ENCODE measurements at places on chromosomes 5 and 9.

DNA sequence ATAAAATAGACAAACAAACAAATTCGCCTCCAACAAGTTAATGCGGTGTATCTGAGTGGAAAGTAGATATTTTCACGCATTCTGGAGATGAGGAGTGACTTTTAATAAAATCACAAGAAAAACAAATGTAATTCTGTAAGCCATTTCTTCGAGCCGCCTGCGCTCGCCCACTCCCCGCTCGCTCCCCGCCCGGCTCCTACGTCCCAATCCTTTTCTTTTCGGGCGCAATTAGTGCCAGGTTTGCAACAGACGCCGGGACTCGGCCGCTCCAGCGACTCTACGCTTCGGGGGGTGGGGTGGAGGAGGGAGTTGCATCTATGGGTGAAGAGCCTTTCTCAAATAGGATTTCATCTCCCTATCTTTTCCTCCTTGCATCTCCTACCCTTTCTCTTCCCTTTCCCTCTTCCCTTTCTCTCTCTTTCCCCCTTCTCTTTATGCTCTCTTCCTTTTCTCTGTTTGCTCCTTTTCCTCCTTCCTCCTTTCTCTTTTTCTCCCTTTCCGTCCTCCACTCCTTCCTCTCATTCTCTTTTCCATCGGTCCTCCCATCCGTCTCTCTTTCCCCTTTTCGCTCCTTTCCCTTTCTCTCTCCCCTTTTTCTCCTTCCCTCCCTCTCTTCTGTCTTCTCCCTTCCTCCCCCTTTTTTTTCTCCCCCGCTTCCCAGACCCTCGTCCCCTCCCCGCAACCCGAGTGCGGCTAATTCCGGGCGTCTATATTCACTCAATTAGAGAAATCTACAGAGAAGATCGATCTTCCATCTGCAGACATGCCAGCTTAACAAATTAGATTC, 6.1 kb upstream of the OTP start:
- no peak for DNase-seq

DNA sequence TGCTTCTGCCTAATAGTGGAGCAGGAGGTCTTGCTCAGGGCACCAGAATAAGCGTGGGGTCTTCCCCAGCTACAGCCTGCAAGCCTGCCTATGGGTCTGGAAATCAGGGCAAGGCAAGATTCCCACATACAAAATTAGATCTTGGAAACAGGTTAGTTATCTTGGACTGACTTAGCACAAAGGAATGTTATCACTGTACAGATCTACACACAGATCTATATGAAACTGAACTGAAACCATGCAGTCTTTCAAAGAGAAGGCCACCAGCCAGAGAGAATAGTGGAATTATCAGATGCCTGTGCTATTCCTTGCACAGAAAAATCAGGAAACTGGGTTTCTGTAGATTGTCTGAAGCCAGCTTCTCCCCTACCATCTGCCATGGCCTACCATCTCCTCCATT, 585.7 kb downstream of the ACTL7B start:
- no peak for DNase-seq

DNA sequence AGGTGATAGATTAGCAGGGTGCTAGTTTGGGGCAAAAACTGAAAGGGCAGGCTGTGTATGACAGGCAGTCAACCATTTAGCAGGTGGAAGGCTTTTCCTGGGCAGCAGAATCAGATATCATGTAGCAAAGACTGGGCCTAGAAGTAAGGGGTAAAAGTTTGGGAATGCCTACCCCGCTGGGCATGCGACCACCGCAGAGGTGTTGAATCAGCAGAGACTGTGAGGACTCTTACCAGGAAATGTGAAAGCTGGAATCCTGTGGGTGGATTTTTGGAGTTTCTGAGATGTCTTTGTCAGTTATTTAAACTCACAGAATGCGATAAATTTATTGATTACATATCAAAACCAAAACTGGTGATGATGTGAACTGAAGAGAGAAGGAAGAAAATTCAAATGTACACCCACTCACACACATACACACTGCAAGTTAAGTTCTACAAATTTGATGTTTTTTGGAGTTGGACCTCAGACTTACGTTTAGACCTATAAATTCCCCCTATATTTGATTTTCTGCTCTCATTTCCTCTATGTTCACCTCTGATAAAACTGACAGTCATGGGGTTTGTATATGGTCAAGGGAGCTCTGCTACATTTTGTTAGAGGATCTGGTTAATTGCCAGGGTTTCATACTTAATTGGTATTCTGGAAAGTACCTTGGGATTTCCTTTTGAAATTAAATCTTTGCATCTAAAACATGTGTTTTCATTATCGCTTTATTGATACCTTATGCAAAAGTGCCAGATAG, 333.6 kb downstream of the CSNK1G3 start:
- DNase-seq = no peak

DNA sequence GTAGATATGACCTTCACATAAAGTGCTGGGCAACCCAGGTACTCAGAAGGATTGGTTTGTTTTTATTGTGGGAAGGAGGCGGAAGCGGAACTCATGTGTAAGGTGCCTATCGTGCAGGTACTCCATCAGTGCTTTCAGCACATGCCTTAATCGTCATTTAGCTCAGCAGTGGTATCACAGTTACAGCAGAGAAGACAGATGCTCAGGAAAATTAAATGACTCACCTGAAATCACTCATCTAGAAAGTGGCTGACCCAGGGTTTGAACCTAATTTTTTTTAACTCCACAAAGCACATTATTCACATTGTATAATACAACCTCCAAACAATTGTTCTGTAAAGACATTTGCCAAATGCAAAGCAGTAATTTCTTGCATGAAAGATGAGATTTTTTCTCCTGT, 2.2 kb downstream of the C5orf46 start:
- DNase-seq = no peak

GRCh38 chr5:168528521-168529373, at the start of gene FBLL1:
Gene FBLL1, plus strand, starts transcription at chr5:168529305. Its CDS starts 200 bp downstream, at chr5:168529505.
- DNase-seq = peak; percentile 2

GRCh38 chr9:105318729-105319191, 74.3 kb downstream of the SLC44A1 start:
- DNase-seq = no peak

GRCh38 chr9:4510546-4511322, 20.5 kb downstream of the SLC1A1 start:
- no peak for DNase-seq

DNA sequence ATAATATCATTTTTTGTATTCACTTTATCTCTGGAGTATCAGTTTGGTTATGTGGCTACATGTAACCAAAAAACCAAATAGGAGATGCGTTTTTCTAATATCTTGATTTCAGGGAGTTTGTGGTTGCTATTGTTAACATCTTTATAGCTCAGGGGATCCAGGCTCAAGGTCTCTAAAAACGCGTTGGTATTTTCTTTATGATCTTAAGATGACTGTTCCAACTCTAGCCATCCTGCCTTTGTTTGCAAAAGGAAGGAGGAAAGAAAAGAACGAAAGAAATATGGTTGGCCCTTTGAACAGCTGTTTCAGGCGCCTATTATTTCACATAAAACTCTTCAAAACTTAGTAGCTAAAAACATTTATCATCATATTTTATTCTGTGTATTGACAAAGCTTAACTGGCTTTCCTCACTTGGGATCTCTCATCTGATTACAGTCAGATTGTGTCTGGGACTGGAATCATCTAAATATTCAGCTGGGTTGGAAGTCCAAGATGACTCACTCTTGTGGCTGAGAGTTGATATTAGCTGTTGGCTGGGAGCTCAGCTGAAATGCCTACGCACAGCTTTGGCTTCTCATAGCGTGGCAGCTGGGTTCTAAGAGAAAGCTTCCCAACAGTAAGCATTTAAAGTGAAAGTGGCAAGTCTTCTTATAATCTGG, 60.1 kb downstream of the FAM174A start:
- DNase-seq = no peak

DNA sequence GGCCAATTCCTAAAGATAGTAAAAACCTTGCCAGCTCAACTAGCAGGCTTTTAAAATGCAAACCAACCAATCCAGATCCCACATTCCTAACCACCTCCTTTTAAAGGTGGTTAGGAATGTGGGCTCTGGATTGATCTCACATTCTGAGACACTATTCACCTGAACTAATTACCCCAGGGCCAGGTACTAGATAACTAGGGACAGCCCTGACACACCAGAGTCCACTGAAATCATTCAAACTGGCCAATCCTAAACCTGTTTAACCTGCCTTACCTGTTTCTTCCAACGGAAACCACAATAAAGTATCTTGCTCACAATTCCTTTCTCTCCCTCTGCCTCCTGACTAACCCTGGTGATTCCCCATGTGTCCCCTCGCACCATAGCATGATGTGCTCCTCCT, 168.3 kb upstream of the DMAC1 start:
- DNase-seq = no peak

DNA sequence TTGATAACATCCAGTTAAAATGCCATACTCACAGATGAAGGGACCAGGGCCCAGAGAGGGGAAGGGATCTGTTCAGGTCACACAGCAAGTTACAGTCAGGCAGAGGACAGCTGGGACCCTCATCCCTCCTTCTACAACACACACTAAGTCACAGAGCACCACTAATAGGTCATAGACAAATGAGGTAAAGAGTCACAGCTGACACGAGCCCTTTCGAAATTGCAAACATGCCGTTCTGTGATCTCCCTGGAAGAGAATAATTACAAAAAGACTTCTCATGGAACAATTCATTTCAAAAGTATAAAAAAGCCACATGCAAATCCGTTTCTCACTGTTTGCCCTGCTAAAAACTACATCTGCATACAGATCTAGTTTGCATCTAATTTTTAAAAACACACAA, 15.5 kb downstream of the IGFBPL1 start:
- no peak for DNase-seq

DNA sequence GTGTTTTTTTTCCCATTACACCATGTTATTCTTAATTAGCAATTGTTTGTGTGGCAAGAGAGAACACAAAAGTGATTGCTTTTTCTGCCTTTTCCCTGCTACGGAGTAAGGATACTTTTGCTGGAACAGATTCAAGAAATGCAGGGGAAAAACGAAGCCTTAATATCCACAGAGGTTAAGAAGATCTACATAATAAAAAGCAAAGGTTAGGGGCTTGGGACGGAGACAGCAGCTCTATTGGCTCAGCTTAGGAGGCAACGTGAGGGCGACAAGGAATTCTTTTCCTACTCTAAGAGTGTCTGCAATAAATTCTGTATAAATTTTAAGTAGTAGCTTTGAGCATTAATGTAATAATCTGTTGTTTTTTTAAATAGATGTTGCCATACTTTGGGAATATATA, 693.3 kb downstream of the DTWD2 start:
- DNase-seq = no peak

- no peak for DNase-seq
These were observed 106.3 kb downstream of the NDUFAF2 start for GRCh38 chr5:61051267-61051666.

DNA sequence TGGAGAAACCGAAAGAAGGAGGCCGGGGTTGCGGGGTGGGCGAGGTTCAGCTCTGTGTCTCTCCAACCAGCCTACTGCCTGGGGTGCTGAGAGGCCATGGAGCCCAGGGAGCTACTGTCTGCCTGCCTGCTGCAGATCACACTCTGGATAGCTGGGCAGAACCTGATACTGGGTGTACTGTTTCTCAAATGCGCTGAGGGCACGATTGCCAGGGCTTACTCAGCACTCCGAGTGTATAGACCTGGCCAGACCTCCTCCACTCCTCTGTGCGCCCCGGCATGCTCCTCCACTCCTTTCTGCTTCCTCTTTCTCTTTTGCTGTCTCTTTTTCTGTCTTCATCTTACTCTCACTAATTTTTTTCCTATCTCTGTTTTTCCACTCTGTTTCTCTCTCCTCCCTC, 215.1 kb downstream of the PAPPA start:
- no peak for DNase-seq

- DNase-seq = no peak
These were observed 11.9 kb downstream of the TRIO start for GRCh38 chr5:14155075-14155474.

DNA sequence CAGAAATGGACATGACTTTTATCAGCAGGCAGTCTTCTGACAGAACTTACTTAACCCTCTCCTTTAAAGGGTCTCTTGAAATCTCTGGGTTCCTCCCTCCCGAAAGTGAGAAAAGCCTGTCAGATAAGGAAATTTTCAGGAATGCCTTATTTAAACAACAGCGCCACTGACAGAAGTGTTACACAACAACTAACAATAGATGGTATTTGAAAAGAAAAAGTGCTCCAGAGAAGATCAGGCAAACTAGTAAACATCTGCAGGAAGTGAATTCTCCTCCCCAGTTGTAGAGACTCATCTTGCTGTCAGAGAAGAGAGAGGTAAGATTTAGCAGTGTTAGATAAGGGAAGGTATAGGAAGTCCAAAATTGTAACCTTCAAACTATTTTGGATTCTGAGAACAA, 107.2 kb upstream of the NFIL3 start:
- DNase-seq = no peak

DNA sequence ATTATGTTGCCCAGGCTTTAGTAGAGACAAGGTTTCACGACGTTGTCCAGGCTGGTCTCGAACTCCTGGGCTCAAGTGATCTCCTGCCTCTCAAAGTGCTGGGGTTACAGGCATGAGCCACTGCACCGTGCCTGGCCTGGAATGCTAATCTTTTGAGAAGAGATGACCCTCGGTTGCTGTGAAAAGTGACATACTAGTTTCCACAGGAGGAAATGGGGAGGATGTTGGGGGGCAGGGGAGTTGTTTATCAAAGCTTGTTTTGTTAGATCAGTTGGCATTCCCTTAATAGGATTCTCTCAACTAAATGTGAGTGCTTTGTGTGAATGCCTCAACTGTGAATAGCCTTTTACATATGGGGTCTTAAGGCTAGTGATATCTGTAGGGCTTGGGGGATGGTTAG, 16.4 kb upstream of the MATR3 start:
- DNase-seq = no peak

DNA sequence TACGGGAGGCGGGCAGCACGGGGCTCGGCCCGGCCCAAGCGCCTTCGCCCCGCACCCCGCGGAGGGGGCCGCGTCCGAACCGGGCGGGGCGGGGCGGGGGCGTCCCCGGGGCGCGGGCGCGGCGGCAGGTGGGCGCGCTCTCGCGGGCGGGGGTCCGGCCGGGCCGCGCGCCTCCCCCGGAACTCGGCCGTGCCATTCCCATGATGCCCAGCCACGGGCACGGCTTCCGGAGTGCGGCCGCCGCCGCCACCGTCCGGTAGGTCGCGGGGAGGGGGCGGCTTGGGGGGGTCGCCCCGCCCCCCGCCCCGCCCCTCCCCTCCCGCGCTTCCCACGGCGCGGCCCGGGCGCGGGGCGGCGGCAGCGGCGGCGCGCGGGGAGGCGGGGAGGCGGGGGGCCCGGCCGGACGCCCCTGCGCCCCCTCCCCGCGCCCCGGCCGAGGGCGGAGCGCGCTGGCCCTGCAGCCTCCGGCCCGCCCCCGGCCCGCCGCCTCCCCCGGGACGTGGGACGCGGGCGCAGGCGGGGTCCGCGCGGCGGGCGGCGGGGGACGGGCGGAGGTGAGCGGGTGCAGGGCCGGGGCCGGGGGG, at the start of gene PPP1R26:
TSS of gene PPP1R26 (plus strand) at position 314 of the 584 bp plus-strand sequence. CDS start 4,729 bp downstream, outside the sequence.
- no peak for DNase-seq

- DNase-seq = no peak
These were observed 56.2 kb upstream of the APC start for GRCh38 chr5:112681481-112681908.

DNA sequence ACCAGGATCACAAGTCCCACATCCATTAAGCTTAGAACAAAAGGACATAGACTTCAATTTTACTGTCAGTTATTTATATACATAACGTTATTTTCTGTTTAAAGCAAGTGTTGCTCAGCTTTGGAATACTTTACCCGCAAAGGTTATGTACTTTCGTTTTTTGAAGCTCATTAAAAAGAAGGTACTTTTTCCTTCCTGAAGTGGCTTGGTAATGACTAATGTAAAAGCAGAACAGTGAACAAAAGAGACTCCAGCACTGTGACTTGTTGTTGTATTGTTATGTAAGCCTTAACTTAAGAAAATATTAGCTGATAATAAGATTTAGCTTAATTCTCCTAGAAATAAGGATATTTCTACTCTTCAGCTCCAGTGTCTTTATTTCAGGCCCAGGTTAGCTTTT, 97.3 kb upstream of the SLCO6A1 start:
- DNase-seq = no peak
